ENCODE measurements at places on chromosomes 3 and 15.

DNA sequence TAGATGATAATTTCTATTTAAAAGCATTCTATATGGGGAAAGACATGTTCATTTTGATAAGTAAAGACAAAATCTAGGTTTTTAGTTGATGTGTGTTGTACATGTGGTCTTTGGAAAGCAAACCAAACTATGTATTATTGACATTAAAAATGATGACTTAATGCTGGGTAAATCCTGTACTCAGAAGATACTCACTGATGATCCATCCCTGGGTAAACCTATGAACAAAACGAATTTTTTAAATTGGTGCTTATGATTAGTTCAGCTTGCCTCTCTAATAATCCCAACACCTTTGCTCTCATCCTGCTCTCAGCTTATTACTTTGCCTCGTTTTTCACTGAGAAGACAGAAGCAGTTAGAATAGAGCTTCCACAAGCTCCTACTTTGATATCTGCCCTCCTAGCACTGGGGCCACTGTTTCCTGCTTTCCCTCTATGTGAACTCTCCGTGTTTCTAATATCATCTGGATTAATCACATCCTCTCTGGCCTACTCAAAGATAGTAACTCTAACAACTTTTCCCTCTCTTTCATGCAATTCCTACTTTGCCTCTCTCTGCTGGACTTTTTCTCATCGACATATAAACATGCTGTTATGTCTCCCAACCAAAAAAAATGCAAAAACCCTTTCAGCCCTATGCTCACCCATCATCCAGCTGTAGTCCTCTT lies 29.3 kb downstream of the RARRES1 start:
- DNase-seq = no peak

DNA sequence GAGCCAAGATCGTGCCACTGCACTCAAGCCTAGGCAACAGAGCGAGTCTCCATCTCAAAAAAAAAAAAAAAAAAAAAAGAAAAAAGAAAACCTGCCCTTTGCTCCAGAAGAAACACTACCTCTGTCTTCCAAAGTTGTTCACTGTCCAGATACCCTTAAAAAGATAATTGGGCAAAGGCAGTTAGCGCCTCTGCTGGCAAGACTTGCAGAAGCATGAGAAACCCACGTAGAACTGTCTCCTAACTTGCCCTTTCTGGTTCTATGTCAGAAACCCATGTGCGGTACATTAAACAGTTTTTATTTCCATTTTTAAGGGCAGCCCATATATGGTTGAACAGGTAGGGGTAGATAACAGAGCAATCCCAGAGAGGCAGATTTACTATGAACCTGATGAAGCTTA lies 1026.4 kb downstream of the ROBO2 start:
- no peak for DNase-seq

- no peak for DNase-seq
Measured at GRCh38 chr3:117656391-117656790, 946.8 kb downstream of the TUSC7 start.

- DNase-seq = no peak
Measured at GRCh38 chr3:16917980-16918682, 33.4 kb downstream of the PLCL2 start.

DNA sequence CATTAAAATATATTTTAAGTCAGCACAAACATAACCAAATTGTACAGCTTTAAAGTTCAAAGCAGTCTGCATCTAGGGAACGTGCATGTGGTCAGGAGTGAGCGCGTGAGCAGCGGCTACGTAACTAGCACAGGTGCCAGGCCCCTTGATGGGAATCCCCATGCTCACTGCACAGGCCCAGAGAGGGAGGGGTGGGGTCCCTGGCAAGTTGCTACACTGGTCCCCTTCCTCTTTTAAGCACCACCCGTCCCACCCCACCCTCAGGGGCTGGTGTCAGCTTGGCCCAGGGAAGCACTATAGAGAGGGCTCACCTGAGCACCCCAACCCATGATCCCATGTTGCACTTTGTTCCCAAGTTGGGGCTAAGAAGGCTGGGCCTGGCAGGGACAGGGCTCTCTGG lies 835 bp upstream of the GMPPB start:
- no peak for DNase-seq

DNA sequence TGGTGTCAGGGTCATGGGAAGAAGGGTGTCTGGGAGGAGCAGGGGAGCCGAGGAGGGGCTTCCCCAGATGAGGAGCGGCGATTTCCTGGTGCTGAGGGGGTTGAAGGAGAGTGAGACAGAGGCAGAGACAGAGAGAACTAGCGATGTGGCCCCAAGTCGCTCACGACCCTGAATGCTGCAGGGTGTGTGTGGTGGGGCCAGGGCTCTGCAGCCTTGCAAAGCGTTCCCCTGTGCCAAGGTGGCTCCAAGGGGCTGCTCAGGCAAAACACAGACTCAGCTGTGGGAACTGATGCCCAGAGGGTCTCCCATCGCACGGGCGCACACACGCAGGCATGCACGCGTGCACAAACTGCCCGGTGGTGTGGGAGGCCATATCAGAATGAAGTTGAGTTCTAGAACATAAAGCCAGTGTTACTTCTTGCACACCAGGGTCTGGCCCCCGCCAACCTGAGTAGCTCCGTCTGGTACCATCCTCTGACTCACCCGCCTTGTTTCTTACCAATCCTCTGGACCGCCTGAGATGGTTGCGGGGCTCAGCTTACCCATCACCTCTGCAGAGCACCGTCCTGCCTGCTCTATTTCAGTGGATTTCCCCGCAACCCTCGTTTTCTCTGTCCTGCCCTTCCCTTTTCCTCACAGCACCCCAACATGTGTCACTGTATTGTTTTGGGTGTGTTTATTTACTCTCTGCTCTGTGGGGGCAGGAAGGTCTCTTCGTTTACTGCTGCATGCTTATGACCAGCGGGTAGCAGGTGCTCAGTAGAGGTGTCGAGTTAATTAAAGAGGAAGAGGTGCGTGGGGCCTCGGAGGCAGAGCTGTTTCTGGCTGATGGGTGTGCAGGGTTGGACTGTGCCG lies 4.5 kb downstream of the MELTF start:
- no peak for DNase-seq

DNA sequence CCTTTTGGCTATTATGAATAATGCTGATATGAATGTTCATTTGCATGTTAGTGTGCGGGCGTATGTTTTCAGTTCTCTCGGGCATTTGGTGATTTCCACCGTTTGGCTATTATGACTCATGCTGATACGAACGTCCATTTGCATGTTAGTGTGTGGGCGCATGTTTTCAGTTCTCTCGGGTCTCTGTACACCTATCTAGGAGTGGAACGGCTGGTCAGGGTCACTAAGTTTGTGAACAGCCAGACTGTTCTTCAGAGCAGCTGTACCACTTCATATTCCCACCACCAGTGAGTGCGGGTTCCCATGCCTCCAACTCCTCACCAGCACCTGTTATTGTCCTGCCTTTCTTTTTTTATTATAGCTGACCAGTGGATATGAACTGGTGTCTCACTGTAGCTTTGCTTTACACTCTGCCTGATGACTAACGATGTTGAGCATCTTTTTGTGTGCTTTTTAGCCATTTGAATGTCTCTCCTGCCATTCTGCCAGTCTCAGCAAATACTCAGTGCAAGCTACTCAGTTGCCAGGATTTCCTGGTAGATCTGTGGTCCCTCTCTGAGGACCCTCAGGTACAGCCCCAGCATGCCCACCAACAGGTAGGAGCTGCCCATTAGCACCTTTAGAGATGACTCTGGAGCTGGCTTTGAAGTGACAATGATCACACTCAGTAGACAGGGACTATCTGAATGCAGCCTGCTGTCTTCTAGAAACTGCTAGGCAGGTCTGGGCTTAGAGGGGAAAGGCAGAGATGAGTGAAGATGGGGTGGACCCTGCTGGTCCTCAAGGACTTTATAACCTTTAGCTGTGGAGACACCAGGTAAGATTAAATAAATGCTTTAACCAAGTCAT lies 141.1 kb downstream of the XXYLT1 start:
- no peak for DNase-seq

DNA sequence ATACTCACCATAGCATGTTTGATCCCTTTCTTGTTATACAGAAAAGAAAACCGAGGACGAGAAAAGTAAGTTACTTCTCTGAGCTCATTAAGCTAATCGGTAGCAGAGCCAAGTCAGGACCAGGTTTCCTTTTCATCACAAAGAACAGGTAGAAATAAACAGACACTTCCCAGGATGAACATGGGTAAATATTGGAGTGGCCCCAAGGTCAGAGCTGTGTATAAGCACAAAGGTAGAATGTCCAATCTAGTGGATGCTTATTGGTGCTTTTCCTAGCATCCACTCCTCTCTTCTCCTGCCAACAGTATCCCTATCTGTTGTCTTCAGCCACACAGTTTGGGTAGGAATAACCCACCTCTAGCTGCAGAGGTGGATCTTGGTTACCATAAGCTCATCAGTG lies 52.8 kb upstream of the THUMPD3 start:
- no peak for DNase-seq

DNA sequence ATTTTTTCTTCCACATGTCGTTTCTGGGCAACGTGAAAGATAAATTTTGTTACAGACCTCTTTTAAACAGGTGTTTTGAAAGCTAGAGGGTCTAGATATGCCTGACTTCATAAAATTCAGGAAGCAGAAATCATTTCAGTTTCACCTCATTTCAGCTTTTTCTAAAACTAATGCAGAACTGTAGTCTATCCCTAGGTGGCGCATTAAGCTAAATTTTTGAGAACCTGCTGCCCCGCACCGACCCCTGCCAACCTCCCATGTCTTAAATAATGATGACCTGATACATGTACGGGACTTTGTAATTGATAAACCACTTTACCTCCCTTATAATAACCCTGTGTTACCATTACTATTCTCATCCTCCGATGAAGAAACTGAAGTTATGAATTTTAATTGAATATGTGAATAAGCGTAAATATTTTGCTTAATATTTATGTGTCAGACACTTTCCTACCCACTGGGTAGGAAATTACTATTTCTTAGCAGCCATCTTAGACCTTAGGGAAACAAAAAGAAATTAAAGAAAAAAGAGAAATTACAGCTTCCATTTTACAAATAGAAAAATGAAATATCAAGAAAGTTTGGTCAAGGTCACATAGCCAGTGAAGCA lies 78.7 kb upstream of the GCNT3 start:
- no peak for DNase-seq

DNA sequence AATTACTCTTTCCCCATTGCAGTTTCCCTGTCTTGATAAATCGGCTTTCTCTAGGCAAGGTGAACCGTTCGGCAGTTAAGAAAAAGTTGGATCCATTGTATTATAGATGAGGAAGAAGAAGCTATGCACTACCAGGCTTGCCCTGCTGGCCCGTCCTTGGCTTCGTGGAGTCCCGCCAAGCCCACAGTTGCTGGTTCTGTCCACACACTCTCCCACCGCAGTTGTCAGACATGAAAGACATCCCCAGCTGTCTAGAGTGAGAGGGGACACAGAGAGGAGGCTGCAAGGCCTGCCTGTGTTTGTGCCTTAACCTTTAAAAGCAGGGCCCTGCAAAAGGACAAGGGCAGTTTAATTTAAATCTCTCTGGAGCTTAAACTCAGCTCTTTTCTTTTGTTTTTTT lies 47.2 kb upstream of the PLCL2 start:
- no peak for DNase-seq

GRCh38 chr3:100697723-100698285 lies 11.5 kb upstream of the TFG start:
- no peak for DNase-seq

All from ascending aorta (tissue), 2 donors.